ENCODE measurements at places on chromosomes 5 and 9.

DNA sequence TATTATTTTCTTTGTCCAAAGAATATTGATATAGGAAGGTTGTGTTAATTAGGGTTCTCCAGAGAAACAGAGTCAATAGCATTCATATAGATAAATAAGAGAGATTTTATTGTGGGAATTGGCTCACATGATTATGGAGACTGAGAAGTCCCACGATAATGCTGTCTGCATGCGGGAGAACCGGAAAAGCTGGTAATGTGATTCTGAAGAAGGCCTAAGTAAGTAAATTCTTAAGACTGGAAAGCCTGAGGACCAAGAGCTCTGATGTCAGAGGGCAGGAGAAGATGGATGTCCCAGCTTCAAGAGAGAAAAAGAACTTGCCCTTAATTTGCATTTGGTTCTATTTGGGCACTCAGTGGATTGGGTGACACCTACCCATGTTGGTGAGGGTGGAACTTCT, 307.4 kb upstream of the C9orf72 start:
- no peak for DNase-seq

DNA sequence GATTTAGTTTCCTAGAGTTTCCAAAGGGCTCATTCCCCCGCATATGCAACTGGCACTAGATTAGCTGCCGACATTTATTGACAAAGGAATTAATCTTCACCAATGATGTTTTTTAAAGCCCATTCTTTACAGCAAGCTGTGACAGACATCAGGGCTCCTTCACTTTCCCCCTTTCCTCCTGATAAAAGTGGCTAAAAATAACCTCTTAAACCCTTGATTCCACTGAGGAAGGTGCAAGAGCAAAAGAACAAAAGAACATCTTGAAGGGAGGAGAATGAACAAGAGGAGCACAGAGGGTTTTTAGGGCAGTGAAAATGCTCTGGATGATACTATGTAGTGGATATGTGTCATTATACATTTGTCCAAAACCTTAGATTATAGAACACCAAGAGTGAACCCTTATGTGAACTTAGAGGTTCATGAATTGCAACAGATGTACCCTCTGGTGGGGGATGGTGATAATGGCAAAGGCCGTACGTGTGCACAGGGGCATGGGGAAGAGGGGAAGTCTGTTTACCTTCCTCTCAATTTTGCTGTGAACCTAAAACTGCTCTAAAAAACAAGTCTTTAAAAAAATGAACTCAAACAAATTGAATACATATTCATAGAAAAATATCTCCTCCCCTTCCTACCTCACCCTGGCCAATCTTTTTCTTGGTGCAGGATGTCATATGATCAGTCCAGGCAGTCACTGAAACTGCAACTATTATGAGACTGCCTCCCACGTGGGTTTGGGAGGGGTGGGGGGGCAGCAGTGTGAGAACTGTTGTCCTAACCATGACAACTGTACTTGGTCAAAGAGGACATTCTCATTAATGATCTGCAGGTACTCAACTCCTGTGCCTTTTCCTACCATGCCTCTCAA, 83.0 kb downstream of the MARCHF3 start:
- no peak for DNase-seq

GRCh38 chr5:132629230-132629944, 28.6 kb upstream of the IL13 start:
- DNase-seq: no peak

DNA sequence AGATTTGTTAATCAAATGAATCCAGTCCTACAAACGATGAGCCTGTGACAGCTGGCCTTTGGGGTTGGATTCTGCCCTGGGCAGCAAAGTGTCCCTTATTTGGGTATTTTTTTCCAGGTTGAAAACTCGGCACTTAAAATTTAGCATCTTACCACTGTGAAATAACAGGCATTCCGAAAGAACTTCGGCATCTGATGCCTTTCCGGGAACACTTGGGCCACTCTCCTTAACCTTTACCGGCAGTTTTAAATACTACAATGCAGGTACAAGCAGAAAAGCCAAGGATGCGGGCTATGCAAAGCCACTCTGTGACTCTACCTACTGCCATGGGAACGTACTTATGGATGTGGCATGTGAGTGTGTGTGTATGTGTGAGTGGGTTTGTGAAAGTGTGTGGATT, 1.0 kb upstream of the RASGRF2 start:
- DNase-seq: no peak

Measured in NCI-H146 (cell line).